ENCODE measurements at places on chromosomes 16 and 17. TPM values are rescaled to one million over a fixed set of nuclear protein-coding genes. Genes with fewer than 3 reads are reported as not detected.

DNA sequence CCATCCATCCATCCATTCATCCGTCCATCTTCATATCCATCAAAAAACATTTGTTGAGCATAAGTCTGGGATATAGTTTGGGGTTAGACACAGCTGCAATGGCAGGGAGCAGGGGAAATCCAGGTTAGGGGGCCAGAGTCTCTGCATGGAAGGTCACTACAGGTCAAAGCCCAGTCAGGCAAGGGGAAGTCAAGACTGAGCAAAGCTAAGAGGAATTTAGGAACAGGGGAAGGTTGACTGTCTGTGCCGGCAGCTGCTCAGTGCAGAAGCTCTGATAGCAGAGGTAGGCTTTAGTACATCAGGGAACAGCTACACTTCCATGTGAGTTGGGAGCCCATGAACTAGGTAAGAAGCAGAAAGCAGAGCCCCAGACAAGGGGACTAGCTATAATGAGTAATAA lies 68.1 kb downstream of the IRF8 start:
- H3K27me3 ChIP-seq: no peaks in the 10 kb centered on the region
- H3K4me1 ChIP-seq: peaks cover 63% of the 10 kb centered on the region
- no peak for DNase-seq

GUCY2D gene
- 0.34 TPM for total RNA-seq

PGAP6 gene
- 49.0 TPM for total RNA-seq

SCN4A gene
- total RNA-seq: 0.60 TPM

DNA sequence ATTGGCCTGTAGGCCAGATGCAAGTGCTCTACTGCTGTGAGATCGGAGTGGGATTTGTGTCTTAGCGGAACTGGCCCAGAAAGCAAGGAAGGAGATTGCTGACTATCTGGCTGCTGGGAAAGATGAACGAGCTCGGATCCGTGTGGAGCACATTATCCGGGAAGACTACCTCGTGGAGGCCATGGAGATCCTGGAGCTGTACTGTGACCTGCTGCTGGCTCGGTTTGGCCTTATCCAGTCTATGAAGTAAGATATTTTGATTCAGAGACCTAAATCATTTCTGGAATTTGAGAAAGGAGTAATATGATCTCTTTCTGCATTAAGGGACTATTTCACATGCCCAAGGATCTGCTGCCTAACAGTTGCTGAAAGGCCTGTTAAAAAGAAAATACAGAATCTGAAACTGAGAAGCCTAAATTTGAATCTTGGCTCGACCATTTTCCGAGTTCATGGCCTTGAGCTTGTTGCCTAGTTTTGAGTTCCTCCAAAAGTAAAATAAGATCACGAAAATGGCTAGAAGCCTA lies 21.1 kb downstream of the IST1 start:
- no peaks in the 10 kb centered on the region for H3K27me3 ChIP-seq
- H3K4me1 ChIP-seq: peaks cover 12% of the 10 kb centered on the region
- no peak overlapping the region for H3K4me3 ChIP-seq
- peaks cover 77% of the 10 kb centered on the region for H3K36me3 ChIP-seq
- DNase-seq: no peak

FGF11 gene
- 26.8 TPM for total RNA-seq

SKAP1 gene
- total RNA-seq: 3.4 TPM

All from mesothelial cell of epicardium (in vitro differentiated cells).